Esophagus mucosa (tissue), 1 donor: ENCODE measurements at places on chromosomes 11 and 22. TPM values are rescaled to one million over a fixed set of nuclear protein-coding genes. Genes with fewer than 3 reads are reported as not detected.
A peak's percentile ranks its signal among the peaks of the same experiment; 100 is the strongest.

The VPS37C gene
- 13.4 TPM for total RNA-seq

The YPEL4 gene
- total RNA-seq, result not detected

DNA sequence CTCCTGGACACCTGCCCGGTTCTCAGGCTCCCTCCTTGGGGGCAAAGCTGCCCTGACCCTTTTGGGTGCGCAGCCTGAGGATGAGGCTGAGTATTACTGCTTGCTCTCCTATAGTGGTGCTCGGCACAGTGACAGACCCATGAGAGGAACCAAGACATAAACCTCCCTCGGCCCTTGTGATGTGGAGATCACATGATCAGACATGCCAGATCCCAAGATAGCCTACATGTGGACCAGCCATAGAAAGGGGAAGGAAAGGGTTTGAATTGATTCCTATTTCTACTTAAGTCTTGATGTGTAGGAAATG, 125.3 kb downstream of the VPREB1 start:
- ATAC-seq, result no peak

The HTR3A gene
- total RNA-seq, result not detected

DNA sequence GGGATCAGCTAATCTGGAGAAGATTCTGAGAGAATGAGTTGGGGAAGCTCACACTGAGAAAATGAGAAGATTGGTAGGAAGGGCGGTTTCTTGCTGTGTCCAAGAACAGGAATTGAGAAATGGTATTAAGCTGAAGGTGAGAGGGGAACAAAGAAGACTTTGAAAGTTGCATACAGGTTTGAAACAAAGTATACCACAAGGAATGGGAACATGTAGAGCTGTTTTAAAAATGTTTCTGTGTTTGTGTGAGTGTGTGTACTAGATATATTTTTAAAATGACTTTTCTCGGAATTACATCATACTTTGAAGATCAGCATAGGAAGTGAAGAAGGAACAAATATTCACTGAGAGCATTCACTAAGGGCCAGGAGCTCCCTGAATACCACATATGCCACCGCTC, 24.4 kb upstream of the IZUMO1R start:
- no peak for ATAC-seq

DNA sequence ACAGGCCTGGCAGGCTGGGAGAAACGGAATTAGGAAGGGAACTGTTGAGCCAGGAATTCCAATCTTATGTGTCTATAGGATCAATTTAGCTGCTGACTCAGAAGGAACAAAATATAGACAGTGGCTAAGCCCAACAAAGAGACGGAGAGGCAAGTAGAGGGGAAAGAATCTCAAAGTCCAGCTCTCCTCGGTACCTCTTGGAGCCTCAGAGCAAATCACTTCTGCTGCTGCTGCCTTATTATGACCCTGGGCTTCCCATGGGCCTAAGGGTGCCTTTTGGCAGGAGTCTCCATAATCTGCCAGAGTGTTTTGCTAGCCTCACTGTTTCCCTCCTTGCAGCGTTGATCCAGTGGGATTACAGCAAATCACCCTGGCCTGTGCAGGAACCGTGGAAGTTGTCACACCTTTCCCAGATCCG, 31.7 kb downstream of the PAX6 start:
- ATAC-seq, result no peak

GRCh38 chr22:39244496-39245129, at the start of gene PDGFB:
Gene PDGFB, minus strand, starts transcription at chr22:39244982. Its CDS starts 1,019 bp downstream, at chr22:39243963.
- ATAC-seq, result no peak

DNA sequence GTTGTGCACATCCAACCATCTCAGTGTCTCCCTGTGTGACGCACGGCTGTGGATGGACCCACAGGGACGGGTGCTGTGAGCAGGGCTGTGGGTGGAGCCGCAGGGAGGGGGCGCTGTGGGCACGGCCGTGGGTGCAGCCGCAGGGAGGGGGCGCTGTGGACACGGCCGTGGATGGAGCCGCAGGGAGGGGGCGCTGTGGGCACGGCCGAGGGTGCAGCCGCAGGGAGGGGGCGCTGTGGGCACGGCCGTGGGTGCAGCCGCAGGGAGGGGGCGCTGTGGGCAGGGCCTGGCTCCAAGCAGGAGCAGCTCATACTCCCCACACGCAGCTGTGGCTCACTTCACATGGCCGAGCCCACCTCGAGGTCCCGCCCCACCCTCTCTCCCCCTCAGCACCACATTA, 6.0 kb upstream of the MAPK11 start:
- peak; percentile 61 for ATAC-seq

The KLHL35 gene
- total RNA-seq, result 0.84 TPM

GRCh38 chr11:71156301-71156700, 96.1 kb downstream of the SHANK2 start:
- no peak for ATAC-seq
